SK-N-SH (cell line): ENCODE measurements at places on chromosomes 6 and 20. TPM values are rescaled to one million over a fixed set of nuclear protein-coding genes. Genes with fewer than 3 reads are reported as not detected.

SLC16A10 gene
- polyA plus RNA-seq: 0.08 and 0.12 TPM in 2 replicates

RIPOR2 gene
- polyA plus RNA-seq: 0.05 TPM in 2 replicates

RBM24 gene
- polyA plus RNA-seq: 0.19 and 0.20 TPM in 2 replicates

SH3BGRL2 gene
- polyA plus RNA-seq: 1.4 and 1.6 TPM in 2 replicates

COL9A3 gene
- 1.3 and 2.5 TPM in 2 replicates for polyA plus RNA-seq

RAET1L gene
- polyA plus RNA-seq: not detected in 2 replicates

POLH gene
- polyA plus RNA-seq: 11.5 and 18.8 TPM in 2 replicates

SLC17A9 gene
- polyA plus RNA-seq: not detected in 2 replicates

ZBP1 gene
- not detected in 2 replicates for polyA plus RNA-seq

BTBD9 gene
- polyA plus RNA-seq: 2.2 and 3.2 TPM in 2 replicates

SLC52A3 gene
- polyA plus RNA-seq: not detected in 2 replicates

TMC2 gene
- polyA plus RNA-seq: not detected in 2 replicates
